ENCODE measurements at places on chromosomes 3 and 15.

DNA sequence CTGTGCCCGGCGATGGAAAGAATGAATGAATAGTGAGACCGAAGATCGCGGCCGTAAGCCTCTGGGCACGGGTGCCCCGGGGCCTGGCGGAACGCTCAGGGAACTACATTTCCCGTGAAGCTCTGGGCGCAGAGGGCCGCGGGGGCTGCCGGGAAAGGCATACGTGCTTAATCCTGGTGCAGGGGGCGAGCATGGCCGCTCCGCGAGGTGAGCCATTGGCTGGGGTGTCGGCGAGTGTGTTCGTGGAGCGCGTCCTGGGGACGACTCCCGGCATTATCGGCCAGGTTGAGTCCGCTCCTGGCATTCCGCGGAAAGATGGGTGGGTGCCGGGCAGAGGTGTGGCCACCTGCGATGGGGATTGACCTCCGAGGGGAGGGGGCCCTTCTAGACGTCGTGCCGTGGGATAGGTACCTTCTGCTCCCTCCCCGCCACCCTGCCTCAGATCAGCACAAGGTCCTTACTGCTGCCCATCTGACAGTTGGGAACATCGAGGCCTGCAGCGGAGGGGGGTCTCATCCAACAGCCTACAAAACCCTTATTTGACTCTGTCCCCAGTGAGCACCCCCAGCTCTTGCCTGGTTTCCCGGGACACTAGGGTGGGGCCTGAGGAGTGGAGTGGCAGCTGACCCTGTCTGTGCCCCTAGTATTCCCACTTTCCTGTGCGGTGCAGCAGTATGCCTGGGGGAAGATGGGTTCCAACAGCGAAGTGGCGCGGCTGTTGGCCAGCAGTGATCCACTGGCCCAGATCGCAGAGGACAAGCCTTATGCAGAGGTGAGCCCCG, at the start of gene MPI:
TSS of gene MPI (plus strand) at position 160 of the 782 bp plus-strand sequence. CDS start at position 192, 32 bp downstream.
- peak; percentile 100 for DNase-seq

GRCh38 chr3:185659942-185660921, 74.1 kb downstream of the SENP2 start:
- DNase-seq: peak; percentile 90

DNA sequence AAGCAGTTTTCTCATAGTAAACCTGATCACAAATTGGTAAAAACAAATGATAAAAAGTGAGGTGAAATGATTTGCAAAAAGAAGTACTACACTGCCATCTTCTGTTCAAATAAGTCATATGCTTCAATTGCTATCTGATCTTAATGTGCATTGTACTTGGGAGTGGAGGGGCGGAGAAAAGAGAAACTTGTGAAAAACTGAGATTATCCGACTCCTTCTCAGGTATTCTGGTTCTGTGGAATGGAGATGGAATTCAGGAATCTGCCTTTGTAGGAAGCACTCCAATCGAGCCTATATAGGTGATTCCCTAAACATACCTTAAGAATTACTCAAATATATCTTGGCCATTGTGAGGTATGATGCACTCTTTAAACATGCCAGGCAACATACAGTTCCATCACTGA, 180.6 kb downstream of the CHL1 start:
- DNase-seq: no peak

DNA sequence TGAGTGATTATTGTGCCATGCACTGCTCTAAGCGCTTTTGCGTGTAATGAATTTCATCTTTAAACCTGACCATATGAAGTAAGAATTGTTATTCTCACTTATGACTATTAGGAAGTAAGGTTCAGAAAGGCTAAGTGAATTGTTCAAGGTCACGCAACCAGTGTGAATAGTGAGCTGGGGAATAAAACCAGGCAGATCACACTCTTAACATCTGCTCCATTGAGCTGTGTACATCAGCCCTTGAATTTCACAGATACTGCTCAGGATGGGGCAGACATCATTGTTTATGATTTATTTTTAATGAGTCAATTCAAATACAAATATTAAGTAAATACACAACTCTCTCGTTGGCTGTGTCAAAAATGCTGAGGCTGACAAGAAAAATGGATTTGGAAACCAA, 184.5 kb downstream of the FNDC3B start:
- no peak for DNase-seq

- no peak for DNase-seq
These were observed 252.7 kb downstream of the ROBO1 start for GRCh38 chr3:79515072-79515471.

DNA sequence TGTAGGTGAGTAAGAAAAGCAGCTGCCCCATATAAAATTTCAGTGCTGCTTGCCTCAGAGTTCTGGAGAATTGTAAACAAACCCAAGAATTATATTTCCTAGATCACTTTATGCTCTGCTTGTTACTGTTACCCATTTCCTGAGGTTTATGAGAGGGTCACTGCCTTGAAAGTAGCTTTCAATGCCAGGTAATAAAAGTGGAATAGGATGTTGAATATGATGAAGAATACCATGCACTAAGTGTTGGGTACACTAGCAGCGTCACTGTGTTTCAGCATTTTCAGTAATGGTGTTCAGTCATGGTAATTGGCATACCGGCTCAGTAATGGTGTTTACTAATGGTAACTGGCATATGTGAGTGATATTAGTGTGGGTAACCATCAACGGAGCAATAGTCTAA, 449.8 kb upstream of the TPRG1 start:
- no peak for DNase-seq

All from osteoblast (primary cell).